GM23248 (cell line): ENCODE measurements at places on chromosomes 5 and 9. TPM values are rescaled to one million over a fixed set of nuclear protein-coding genes. Genes with fewer than 3 reads are reported as not detected.

- peak overlapping the region; percentile 40 for H3K27ac ChIP-seq
- H3K4me1 ChIP-seq, result peaks cover 45% of the 10 kb centered on the region
- H3K27me3 ChIP-seq, result no peaks in the 10 kb centered on the region
- DNase-seq, result peak; percentile 66
- H3K36me3 ChIP-seq, result peaks cover 6% of the 10 kb centered on the region; the same call in 1 of the 2 replicates
These were observed 59.6 kb downstream of the RAI14 start for GRCh38 chr5:34715711-34716110.

The HTR1A gene
- not detected in 2 replicates for total RNA-seq

GRCh38 chr9:4196376-4196775 is 103.5 kb downstream of the GLIS3 start:
- no peak overlapping the region for H3K27ac ChIP-seq
- no peaks in the 10 kb centered on the region for H3K36me3 ChIP-seq
- no peaks in the 10 kb centered on the region for H3K4me1 ChIP-seq
- no peaks in the 10 kb centered on the region for H3K27me3 ChIP-seq

The TMEM171 gene
- total RNA-seq, result 5.8 and 6.7 TPM in 2 replicates

- H3K4me3 ChIP-seq, result no peak overlapping the region
- no peaks in the 10 kb centered on the region for H3K27me3 ChIP-seq
- no peaks in the 10 kb centered on the region for H3K36me3 ChIP-seq
- H3K27ac ChIP-seq, result peak overlapping the region; percentile 17; the same call in 1 of the 2 replicates
These were observed 66.0 kb downstream of the FRMD3 start for GRCh38 chr9:83472221-83472665.

The NOL6 gene
- 27.9 and 31.2 TPM in 2 replicates for total RNA-seq

DNA sequence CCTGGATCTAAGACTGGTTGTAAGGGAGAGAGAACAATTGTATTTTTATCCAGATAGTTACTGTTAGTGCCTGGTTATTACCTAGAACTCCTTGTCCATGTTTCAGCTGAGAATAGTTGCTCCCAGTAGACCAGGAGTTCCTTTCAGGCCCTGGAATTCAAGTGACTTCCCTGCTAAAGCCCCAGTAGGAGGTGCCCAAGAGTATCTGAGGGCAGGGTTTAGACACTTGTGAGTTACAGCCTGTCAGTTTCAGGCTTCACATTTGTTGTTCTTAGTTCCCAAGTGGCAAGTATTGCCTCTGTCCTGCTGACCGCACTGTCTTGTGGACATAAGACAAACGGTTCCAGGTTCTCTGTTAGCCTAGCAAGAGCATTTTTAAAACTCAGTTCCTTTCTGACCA is 743.9 kb upstream of the SEMA6A start:
- H3K4me3 ChIP-seq, result no peak overlapping the region
- H3K27ac ChIP-seq, result no peak overlapping the region
- H3K27me3 ChIP-seq, result no peaks in the 10 kb centered on the region
- H3K36me3 ChIP-seq, result no peaks in the 10 kb centered on the region
- no peak for DNase-seq

DNA sequence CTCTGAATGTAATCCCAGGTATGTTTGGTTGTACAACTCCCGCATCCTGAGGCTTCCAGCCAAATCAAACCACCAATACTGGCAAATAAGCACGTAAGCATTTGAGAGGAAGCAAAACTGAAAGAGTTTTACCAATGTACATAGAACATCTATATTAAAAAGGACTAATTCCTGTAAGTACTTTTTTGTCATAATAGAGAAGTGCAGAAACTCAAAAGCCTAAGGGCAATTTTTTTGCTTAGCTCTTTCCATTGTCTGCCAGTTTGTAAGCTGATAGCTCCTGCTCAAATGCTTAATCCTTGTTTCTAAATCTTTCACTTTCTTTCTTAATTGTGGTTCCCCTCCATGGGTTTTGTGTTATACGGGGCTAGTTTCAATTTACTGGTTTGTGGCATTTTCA is 1151.8 kb downstream of the CDH12 start:
- H3K27ac ChIP-seq, result no peak overlapping the region
- H3K4me3 ChIP-seq, result no peak overlapping the region
- DNase-seq, result no peak
- no peaks in the 10 kb centered on the region for H3K36me3 ChIP-seq
- H3K27me3 ChIP-seq, result no peaks in the 10 kb centered on the region; the same call in 1 of the 2 replicates

GRCh38 chr9:88978034-88978433 is 13.2 kb upstream of the S1PR3 start:
- DNase-seq, result no peak
- H3K27ac ChIP-seq, result no peak overlapping the region
- no peaks in the 10 kb centered on the region for H3K36me3 ChIP-seq
- H3K27me3 ChIP-seq, result no peaks in the 10 kb centered on the region
- no peak overlapping the region for H3K4me3 ChIP-seq
- H3K4me1 ChIP-seq, result peaks cover 15% of the 10 kb centered on the region

DNA sequence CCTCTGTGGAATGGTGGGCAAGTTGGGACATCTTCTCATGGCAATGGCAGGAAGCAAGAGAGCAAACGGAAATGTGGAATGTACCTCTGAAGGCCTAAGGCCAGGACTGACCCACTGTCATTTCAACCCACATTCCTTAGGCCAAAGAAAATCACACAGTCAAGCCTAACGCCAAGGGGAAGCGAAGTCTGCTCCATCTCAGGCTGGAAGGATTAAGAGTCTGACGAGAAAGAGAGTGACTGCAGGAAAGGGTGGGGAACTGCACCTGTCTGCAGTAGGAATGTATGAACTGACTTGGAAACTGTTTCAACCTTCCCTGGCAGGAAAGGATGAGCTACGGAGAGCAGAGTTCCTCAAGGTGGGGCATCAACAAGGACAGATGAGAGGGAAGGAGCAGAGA is 90.2 kb upstream of the TAS2R1 start:
- no peak for DNase-seq
- no peaks in the 10 kb centered on the region for H3K27me3 ChIP-seq
- no peak overlapping the region for H3K4me3 ChIP-seq
- H3K27ac ChIP-seq, result no peak overlapping the region

- no peak for DNase-seq
- no peak overlapping the region for H3K4me3 ChIP-seq
- no peaks in the 10 kb centered on the region for H3K4me1 ChIP-seq
- no peaks in the 10 kb centered on the region for H3K36me3 ChIP-seq
- no peak overlapping the region for H3K27ac ChIP-seq
These were observed 1124.6 kb downstream of the DTWD2 start for GRCh38 chr5:117863586-117864296.

- no peak overlapping the region for H3K27ac ChIP-seq
- H3K4me1 ChIP-seq, result peaks cover 12% of the 10 kb centered on the region
- DNase-seq, result no peak
- H3K27me3 ChIP-seq, result no peaks in the 10 kb centered on the region
- H3K4me3 ChIP-seq, result no peak overlapping the region
These were observed 3.9 kb downstream of the SLC35A4 start for GRCh38 chr5:140568443-140569063.

DNA sequence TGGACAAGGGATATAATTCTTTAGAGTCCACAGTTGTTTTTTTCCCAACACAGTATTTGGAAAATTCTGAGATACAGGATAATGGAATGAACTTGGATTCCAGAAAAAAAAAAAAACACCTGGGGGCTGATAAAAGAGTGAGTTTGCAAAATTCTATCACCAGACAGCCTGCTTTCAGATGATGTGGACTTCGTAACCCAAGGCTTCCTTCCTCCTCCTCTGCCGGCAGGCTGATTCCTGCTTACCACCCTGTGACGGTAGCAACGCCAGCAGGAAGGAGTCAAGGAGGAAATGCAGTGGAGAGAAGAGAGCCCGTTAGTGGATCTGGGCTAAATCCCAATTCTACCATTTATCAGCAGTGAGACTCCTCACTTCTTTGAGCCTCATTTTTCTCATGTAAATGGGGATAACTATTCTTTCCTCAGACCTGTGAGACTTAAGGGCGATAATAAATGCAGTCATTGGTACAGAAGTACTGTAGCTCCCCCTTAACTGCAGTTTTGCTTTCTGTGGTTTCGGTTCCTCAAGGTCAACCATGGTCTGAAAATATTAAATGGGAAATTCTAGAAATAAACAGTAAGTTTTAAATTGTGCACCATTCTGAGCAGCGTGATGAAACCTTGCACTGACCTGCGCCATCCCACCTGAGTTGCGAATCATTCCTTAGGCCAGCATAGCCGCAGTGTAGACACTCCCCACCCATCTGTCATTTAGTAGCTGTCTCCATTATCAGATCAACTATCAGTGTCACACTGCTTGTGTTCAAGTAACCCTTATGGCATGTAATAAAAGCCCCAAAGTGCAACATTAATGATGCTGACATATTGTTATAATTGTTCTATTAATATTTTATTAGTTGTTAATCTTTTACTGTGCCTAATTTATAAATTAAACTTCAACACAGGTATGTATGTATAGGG is 71.4 kb downstream of the DCP2 start:
- H3K4me3 ChIP-seq, result no peak overlapping the region
- H3K27me3 ChIP-seq, result no peaks in the 10 kb centered on the region
- H3K36me3 ChIP-seq, result no peaks in the 10 kb centered on the region
- DNase-seq, result no peak
- H3K27ac ChIP-seq, result no peak overlapping the region

GRCh38 chr5:177479774-177480173 is 6.3 kb upstream of the DBN1 start:
- H3K27me3 ChIP-seq, result no peaks in the 10 kb centered on the region
- peak overlapping the region; percentile 67 for H3K27ac ChIP-seq
- peak; percentile 38 for DNase-seq

- H3K27ac ChIP-seq, result no peak overlapping the region
- H3K4me3 ChIP-seq, result no peak overlapping the region
- H3K4me1 ChIP-seq, result no peaks in the 10 kb centered on the region
- H3K27me3 ChIP-seq, result peaks cover 9% of the 10 kb centered on the region; the same call in 1 of the 2 replicates
- peak; percentile 40 for DNase-seq
These were observed 107.8 kb upstream of the NEK6 start for GRCh38 chr9:124149992-124150391.

GRCh38 chr5:172954751-172955159 is 4.5 kb upstream of the RPL26L1 start:
- DNase-seq, result no peak
- H3K4me3 ChIP-seq, result no peak overlapping the region
- peaks cover 49% of the 10 kb centered on the region for H3K4me1 ChIP-seq
- no peaks in the 10 kb centered on the region for H3K36me3 ChIP-seq
- peak overlapping the region; percentile 99 for H3K27ac ChIP-seq
- no peaks in the 10 kb centered on the region for H3K27me3 ChIP-seq

The CSF1R gene
- total RNA-seq, result 0.63 TPM in 1 of 2 replicates, not detected in the other

GRCh38 chr5:172766287-172767108 is 4.5 kb downstream of the DUSP1 start:
- no peaks in the 10 kb centered on the region for H3K27me3 ChIP-seq
- H3K36me3 ChIP-seq, result peaks cover 30% of the 10 kb centered on the region
- peak; percentile 91 for DNase-seq
- peaks cover 6% of the 10 kb centered on the region; the same call in 1 of the 2 replicates for H3K4me1 ChIP-seq
- H3K27ac ChIP-seq, result peak overlapping the region; percentile 100

GRCh38 chr5:30069441-30070263 is 1123.8 kb upstream of the CDH6 start:
- H3K36me3 ChIP-seq, result no peaks in the 10 kb centered on the region
- no peaks in the 10 kb centered on the region for H3K27me3 ChIP-seq
- DNase-seq, result no peak
- H3K27ac ChIP-seq, result no peak overlapping the region
- no peaks in the 10 kb centered on the region for H3K4me1 ChIP-seq

The GABRG2 gene
- not detected in 2 replicates for total RNA-seq

DNA sequence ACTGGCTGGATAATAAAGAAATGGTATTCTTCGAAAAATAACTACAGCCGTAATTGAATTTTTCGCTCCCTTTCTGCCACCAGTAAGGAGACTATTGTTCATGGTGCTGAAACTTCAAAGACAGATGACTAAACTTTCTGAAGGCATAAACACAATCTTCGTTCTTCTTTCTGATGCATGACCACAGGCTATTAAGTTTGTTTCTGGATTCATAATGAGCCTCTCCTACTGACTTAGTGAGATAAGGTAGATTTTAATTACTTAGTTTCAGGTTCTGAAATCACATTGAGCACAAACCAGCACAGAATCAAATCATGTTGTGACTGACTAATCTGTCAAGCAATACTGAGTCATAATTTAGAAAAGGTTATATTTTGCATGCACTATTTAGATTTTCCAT is 441.8 kb upstream of the CCNG1 start:
- DNase-seq, result no peak
- H3K4me1 ChIP-seq, result no peaks in the 10 kb centered on the region
- no peaks in the 10 kb centered on the region for H3K36me3 ChIP-seq
- no peak overlapping the region for H3K27ac ChIP-seq
- H3K27me3 ChIP-seq, result no peaks in the 10 kb centered on the region

The ACTBL2 gene
- 0.11 and 0.76 TPM in 2 replicates for total RNA-seq

The HMGCS1 gene
- total RNA-seq, result 10.4 and 14.8 TPM in 2 replicates

GRCh38 chr5:111999286-111999685 is 242.3 kb upstream of the NREP start:
- H3K4me1 ChIP-seq, result peaks cover 63% of the 10 kb centered on the region
- no peaks in the 10 kb centered on the region for H3K27me3 ChIP-seq
- DNase-seq, result peak; percentile 68
- no peak overlapping the region for H3K4me3 ChIP-seq
- H3K27ac ChIP-seq, result peak overlapping the region; percentile 86
- H3K36me3 ChIP-seq, result no peaks in the 10 kb centered on the region

DNA sequence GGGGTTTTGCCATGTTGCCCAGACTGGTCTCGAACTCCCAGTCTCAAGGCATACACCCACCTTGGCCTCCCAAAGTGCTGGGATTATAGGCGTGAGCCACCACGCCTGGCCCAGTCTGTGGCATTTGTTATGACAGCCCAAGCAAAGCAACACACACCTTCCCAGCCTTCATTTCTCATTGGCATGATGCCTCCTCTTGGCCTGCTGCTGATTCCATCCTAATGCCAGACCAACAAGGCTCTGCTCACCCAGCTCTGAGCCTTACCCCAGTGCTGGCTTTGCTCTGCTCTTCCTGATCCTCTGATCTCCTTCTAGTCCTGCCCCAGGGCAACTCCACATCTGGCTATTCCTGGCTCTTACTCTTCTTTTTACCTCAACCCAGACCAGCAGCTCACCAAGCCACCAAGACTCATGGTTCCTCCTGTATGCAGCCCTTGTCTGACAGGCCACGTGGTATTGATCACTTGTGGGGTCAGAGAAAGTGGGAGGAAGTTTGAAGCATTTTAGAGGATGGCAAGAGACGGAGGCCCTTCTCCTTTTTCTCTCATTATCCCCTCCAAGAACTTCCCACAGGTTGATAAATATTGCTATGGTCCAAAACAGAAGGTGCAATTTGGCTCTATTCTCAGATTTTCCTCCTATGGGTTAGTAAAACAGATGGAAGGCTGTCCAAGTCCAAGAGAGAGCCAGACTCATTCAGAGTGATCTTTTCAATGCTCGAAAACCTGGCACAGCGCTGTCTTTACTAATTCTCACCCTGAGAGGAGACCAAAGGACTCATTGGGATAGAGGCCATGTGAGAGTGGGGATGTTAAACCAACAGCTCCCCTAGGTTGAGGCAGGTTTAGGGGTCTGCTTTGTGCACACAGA is 958 bp downstream of the CD180 start:
- no peak for DNase-seq
- no peak overlapping the region for H3K27ac ChIP-seq
- H3K36me3 ChIP-seq, result no peaks in the 10 kb centered on the region

The ATG12 gene
- 57.2 and 70.2 TPM in 2 replicates for total RNA-seq
